ENCODE measurements at places on chromosomes 5 and 9. TPM values are rescaled to one million over a fixed set of nuclear protein-coding genes. Genes with fewer than 3 reads are reported as not detected.

PCDHGB7 gene
- 0.12 TPM for total RNA-seq

DNA sequence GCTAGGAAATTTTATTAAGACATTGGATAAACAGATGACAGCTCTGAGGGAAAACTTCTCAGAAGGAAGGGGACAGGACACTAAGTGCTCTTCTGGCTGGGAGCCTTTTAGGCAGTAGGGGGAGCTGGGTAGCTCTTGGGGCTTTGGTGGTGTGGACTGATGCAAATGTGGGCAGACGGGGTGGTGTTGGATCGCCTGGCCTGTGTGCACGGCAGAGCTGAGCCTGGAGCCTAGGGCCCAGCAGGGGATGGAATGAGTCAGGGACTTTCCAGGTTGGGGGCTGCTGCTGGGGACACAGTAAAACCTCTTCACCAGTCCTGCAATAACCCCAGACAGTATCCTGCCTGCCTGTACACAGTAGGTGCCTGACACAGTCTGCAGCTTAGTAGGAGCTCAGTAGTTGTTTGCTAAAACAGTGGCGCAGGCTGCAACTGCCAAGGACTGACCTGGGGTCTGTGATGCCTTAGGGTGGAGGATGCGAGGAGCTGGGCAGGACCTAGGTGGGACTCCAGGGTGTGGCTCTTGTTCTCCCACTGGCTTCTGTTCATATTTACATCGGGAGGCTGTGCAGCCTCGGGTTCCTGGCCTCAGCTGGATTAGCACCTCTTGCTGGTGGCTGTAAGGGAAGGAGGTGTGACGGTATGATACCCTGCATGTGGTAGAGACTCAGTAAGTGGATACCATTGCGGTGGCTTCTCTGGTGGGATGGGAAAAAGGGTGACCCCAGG is 83.8 kb downstream of the DAB2IP start:
- H3K27ac ChIP-seq: no peak overlapping the region
- peak; percentile 59 for DNase-seq
- H3K4me1 ChIP-seq: peaks cover 5% of the 10 kb centered on the region
- no peak overlapping the region for H3K4me3 ChIP-seq
- H3K36me3 ChIP-seq: no peaks in the 10 kb centered on the region

- H3K27ac ChIP-seq: no peak overlapping the region
- no peaks in the 10 kb centered on the region for H3K36me3 ChIP-seq
- no peak for DNase-seq
- H3K27me3 ChIP-seq: peaks cover 1% of the 10 kb centered on the region
Observed at GRCh38 chr9:72902268-72902667, 50.6 kb downstream of the ALDH1A1 start.

- peak overlapping the region; percentile 49 for H3K27ac ChIP-seq
- DNase-seq: no peak
- H3K4me1 ChIP-seq: peaks cover 61% of the 10 kb centered on the region
Observed at GRCh38 chr5:59025734-59026133, 442.9 kb downstream of the RAB3C start.

- H3K4me1 ChIP-seq: peaks cover 32% of the 10 kb centered on the region
- peaks cover 6% of the 10 kb centered on the region for H3K36me3 ChIP-seq
- peak overlapping the region; percentile 92 for H3K27ac ChIP-seq
- peak; percentile 77 for DNase-seq
- peak overlapping the region; percentile 96 for H3K4me3 ChIP-seq
- H3K27me3 ChIP-seq: peaks cover 16% of the 10 kb centered on the region
Observed at GRCh38 chr5:65927503-65928321, 1.3 kb downstream of the ERBIN start.

GRCh38 chr9:135671591-135672041 is 8.5 kb downstream of the LCN9 start:
- no peaks in the 10 kb centered on the region for H3K36me3 ChIP-seq
- H3K4me3 ChIP-seq: no peak overlapping the region
- H3K27ac ChIP-seq: no peak overlapping the region
- H3K27me3 ChIP-seq: no peaks in the 10 kb centered on the region
- DNase-seq: no peak

DNA sequence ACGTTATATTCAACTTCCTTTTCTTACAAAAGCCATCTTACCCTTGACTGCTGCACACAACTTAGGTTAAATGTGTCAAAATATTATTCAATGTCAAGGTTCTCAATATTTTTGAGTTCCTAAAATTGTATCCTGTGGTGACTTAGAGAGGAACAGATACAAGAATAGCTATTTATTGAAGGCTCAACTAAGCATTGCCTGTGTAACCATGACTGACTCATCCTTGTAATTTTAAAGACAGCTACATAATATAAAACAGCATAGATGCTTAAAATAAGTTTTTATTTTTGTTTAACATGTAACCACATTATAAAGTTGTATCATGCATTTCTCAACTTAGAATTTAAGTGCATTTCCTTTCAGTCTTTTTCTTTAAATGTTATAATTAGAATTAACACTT is 312.9 kb upstream of the RGMB start:
- no peaks in the 10 kb centered on the region for H3K27me3 ChIP-seq
- H3K4me3 ChIP-seq: no peak overlapping the region
- no peak for DNase-seq
- no peaks in the 10 kb centered on the region for H3K4me1 ChIP-seq

GRCh38 chr9:9718691-9719090 is 894.1 kb downstream of the PTPRD start:
- no peaks in the 10 kb centered on the region for H3K4me1 ChIP-seq
- no peak overlapping the region for H3K4me3 ChIP-seq

- H3K4me3 ChIP-seq: peak overlapping the region; percentile 81
- H3K36me3 ChIP-seq: peaks cover 76% of the 10 kb centered on the region
- H3K27me3 ChIP-seq: no peaks in the 10 kb centered on the region
- H3K4me1 ChIP-seq: peaks cover 74% of the 10 kb centered on the region
- peak overlapping the region; percentile 92 for H3K27ac ChIP-seq
Observed at GRCh38 chr5:157193699-157194424, 13.2 kb downstream of the ITK start.

Data from activated CD4-positive, alpha-beta T cell treated with anti-CD3 and anti-CD28 coated beads, Interleukin-2, amount 10 ng/mL, durations not matched to agents 24 days and 14 days (primary cell).